T-helper 2 cell treated with Interferon-gamma antibody and Interleukin-4, amounts not matched to agents 5 μg/mL and 100 μg/mL, for 36 hours (primary cell): ENCODE measurements at places on chromosomes 13 and 19.
A peak's percentile ranks its signal among the peaks of the same experiment; 100 is the strongest.

GRCh38 chr19:31037286-31037980, 311.8 kb downstream of the TSHZ3 start:
- DNase-seq = no peak

DNA sequence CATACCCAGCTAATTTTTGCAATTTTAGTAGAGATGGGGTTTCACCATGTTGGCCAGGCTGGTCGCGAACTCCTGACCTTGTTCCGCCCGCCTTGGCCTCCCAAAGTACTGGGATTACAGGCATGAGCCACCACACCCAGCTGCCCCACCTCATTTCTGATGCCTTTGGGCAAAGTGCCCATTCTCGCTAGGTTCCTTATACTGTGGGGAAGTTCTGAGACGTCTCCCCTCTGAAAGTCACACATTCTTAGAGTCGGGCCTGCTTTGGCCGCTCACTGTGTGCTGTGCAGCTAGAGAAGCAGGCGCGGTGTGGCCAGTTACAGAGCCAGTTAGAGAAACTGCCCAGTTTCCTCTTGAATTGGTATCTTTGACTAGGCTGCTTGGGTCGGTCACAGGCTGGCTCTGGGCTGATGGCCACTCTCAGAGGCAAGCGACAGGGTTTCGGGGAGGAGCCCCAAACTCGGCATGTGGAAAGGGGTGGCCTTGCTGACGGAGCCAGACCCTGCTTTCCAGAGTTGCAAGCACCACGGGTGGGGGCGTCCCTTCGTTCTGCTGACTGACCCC, 18.0 kb downstream of the PRAM1 start:
- DNase-seq = no peak

DNA sequence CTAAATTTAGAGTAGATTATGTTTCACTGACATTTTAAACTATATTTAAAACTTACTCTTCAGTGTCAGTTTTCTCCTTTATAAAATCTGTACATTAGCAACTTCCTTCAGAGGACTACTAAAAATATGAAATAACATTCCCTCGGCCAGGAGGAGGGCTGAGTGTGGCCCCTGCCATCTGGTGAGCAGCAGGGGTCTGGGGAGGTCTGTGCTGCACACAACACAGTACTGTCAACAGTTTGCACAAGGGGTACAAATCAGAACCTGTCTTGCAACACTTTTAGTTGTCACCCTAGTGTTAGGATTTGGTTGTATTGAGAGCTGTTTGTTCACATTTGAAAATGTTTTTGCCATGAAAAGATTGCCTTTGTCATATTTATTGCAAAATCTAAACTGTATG, 48.9 kb downstream of the TPP2 start:
- DNase-seq = no peak

GRCh38 chr19:17234911-17235299, 8.9 kb downstream of the OCEL1 start:
- DNase-seq = peak; percentile 71

DNA sequence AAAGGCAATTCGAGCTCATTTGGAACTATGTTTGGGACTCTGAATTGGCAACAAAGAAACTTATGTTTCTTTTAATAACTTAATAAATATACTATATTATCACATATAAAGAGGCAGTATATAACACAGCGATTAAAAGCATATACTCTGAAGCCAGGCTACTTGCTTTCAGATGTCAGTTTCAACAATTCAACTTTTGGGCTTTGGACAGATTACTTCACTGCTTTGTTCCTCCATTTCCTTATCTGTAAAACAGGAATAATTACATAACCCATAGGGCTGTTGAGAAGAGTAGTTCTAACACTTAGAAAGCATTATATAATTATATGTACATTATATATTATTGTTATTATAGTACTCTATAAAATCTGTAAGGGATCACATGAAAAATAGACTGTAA, 107.2 kb downstream of the EDNRB start:
- DNase-seq = no peak
